ENCODE measurements at places on chromosomes 1 and 21. TPM values are rescaled to one million over a fixed set of nuclear protein-coding genes. Genes with fewer than 3 reads are reported as not detected.

DNA sequence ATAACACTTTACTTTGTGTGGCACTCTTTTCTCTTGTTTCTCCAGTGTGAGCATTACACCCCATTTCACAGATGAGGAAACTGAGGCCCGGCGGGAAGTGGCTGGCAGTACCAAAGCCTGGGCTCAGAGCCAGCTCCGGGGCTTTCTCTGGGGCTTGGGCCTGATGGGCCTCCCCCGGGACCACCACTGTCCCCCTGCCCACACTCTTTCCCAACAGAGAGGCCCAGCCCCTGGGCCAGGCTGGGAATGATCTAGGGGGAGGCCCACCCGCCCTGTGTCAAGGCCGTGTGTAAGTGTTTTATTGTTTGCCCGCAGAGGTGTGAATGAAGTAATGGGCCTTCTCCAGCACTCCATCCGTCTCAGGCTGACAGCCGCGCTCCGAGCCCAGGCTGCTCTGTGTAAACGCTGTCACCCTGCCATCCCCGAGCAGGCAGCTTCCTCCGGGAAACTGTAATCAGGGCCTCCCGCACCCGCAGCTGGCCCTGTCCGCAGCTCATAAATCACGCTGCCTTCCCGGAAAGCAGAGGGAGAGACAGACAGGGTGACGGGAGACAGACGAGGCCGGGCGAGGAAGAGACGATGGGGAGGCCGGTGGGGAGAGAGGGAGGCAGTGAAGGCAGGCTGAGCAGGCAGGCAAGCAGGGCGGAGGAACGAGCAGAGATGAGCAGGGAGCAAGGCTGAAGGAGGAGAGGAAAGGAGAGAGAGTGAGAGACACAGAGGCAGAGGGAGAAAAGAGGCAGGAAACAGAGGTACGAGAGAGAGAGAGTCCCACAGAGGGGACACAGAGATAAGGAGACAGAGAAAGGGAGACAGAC, 109.7 kb upstream of the ZBTB40 start:
- DNase-seq = peak; percentile 50

DNA sequence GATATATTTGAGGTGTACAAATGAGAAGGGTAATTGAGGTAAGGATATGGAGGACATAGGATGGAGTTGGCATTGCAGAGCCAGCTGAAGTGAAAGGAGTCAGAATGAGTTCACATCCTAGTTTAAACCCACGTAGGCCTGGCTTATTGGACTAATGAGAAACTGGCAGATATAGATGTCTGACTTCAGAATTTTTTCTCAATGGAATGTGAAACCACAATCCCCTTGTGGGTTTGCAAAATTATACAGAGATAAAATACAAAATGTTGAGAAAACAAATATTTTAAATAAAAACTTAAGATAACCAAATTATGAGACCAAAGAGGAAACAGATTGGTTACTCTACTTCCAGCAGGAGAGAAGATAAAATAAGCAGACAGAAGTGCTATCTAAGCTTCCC, 277.4 kb upstream of the LRRC7 start:
- DNase-seq = no peak

DNA sequence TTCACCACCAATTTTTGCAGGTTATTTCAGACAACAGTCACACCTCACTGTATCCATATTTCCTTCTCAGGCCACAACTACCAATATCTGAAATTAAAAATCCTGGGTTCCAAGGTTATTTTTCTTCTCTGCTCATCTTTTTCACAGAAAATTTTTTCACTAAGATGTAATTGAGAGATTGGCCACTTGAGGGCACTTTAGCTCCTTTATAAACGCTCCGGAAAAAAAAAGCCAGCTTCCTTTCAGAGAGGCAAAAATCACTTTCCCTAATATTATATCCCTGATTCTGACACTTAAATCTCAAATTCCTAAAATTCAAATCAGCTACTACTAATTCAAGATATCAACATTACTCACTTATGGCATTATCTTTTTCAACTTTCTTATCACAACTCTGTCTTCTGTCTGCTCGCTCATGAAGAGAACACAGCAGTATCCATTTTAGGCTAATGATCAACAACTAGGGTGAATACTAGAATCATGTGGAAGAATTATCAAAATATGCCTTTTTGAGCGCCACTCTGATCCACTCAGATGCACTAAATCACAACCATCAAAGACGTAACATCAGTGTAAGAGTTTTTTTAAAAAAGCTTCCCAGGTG, 101.4 kb upstream of the RGS1 start:
- no peak for DNase-seq

- no peak for DNase-seq
Measured at GRCh38 chr21:15172963-15173362, 108.2 kb upstream of the NRIP1 start.

DNA sequence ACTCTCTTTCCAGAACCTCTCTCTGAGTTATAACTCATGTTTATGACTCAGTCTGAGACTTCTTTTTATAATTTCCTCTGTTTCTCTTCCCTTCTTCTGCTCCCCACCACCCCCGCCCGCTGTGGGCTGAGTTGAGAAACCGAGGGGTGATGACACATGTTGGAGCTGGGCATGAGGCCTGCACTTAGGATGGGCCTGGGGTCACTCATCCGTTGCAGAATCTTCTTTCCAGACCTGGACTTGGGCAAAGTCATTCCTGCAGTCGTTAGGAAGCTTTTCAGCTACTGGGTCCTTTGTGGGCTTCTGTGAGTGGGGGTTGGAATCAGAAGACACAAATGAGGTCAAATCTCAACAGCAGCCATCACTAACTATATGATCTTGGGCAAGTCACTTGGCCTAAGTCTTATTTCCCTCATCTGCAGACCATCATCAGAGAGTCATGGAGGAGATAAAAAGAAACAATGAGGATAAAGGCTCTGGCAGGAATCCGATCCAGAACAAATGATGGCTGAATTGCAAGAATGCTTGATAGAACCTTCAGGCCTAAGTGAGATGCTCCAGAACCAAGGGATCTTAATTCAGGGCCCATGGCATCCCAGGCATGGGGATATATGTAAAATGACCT, 53.4 kb downstream of the RPS6KA1 start:
- no peak for DNase-seq

DNA sequence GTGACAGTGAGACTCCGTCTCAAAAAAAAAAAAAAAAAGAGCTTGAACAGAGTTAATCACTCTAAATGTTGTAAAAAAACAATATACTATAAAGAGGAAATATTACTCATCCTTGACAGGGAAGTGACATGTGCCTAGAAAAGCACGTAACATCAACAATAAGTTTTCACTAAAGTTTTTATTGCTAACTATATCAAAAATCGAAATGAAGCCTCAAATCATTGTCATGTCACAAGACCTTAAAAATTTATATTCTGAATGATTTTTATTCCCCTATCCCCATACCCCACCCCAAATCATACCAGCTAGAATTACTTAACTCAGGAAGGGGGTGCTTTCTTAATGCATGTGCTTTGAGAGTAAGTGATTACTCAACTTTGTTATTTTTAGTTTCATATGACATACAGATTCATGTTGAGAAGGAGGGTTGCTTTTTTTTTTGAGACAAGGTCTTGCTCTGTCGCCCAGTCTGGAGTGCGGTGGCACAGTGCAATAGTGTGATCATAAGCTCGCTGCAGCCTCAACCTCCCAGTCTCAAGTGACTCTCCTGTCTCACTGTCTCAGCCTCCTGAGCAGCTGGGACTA, 53.6 kb upstream of the MUTYH start:
- DNase-seq = no peak

The DNAH14 gene
- 4.4 TPM for polyA plus RNA-seq

The OR6N1 gene
- not detected for polyA plus RNA-seq

The CELA2A gene
- 0.84 TPM for polyA plus RNA-seq

The SPRR5 gene
- not detected for polyA plus RNA-seq

The SERTAD4 gene
- 2.7 TPM for polyA plus RNA-seq
